GM23248 (cell line): ENCODE measurements at places on chromosomes 4 and X. TPM values are rescaled to one million over a fixed set of nuclear protein-coding genes. Genes with fewer than 3 reads are reported as not detected.

C4orf50 gene
- not detected in 2 replicates for total RNA-seq

ADH6 gene
- not detected in 2 replicates for total RNA-seq

USP51 gene
- 0.89 and 1.1 TPM in 2 replicates for total RNA-seq

CFAP47 gene
- not detected in 2 replicates for total RNA-seq

DCAF12L2 gene
- not detected in 2 replicates for total RNA-seq

FMR1NB gene
- not detected in 2 replicates for total RNA-seq

NR3C2 gene
- under 0.01 TPM in 1 of 2 replicates, not detected in the other for total RNA-seq

IGSF1 gene
- total RNA-seq = not detected in 2 replicates

CRLF2 gene
- total RNA-seq = not detected in 2 replicates

RNF212 gene
- total RNA-seq = 0.51 and 2.5 TPM in 2 replicates

GPRASP2 gene
- total RNA-seq = 16.4 and 20.7 TPM in 2 replicates

SPANXN4 gene
- total RNA-seq = not detected in 2 replicates

GPR82 gene
- not detected in 2 replicates for total RNA-seq

CT45A7 gene
- not detected in 2 replicates for total RNA-seq

H2AZ1 gene
- total RNA-seq = 189 and 327 TPM in 2 replicates

CLTRN gene
- 0.13 and 0.43 TPM in 2 replicates for total RNA-seq

GEMIN8 gene
- total RNA-seq = 12.1 and 13.4 TPM in 2 replicates

AMTN gene
- not detected in 2 replicates for total RNA-seq

CXorf65 gene
- total RNA-seq = not detected in 2 replicates

GRCh38 chr4:78174891-78175290 lies 117.8 kb downstream of the FRAS1 start:
- DNase-seq = no peak

DNA sequence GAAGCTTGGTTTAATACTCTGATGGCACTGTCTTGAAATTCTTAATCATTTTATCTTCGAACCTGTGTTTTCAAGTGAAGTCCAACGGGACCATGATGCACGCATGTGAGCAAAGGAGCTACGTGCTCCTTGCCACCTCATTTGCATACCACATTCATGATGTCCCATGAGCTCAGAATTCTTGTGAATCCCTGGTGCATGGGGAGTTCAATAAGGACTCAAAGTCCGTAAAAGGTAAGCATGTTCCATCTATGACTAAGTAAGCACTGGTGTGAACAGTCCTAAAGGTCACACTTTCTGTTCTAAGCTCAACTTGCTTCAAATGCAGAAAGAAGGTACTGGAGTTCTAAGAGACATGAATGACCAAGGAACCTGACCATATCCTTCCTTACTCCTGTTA lies 13.1 kb upstream of the GPM6B start:
- DNase-seq = no peak

GRCh38 chr4:33482773-33483172 lies 2761.5 kb downstream of the ARAP2 start:
- no peak for DNase-seq

DNA sequence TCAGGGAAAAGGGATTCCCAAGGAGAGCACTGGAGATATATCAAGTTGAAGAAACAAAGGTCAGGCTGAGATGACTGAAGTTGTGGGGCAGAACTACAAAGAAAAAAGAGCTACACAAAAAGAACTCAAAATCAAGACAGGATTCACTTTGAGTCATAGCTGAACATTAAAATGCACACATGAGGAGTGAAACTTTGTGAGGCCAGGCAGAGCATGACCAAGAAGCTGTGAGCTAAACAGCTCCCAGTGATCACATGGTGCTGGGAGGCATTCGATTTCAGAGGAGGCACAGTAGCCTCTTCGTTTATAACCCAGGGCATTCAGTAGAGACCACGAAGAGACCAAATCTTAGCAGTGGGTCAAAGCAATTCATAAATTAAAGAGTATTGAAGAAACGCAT lies 145.3 kb downstream of the ATRX start:
- DNase-seq = no peak

GRCh38 chr4:39718366-39719323 lies 20.7 kb downstream of the UBE2K start:
- no peak for DNase-seq

- peak; percentile 48 for DNase-seq
These were observed 23.1 kb upstream of the ARMCX2 start for GRCh38 chrX:101682723-101683122.

- DNase-seq = peak; percentile 26
These were observed 9.5 kb downstream of the CYTL1 start for GRCh38 chr4:5009796-5010195.

- peak; percentile 78 for DNase-seq
These were observed 65.7 kb upstream of the KCNIP4 start for GRCh38 chr4:22014222-22014741.

GRCh38 chrX:17820100-17820499 lies 41.0 kb downstream of the RAI2 start:
- no peak for DNase-seq

- DNase-seq = peak; percentile 68
These were observed 293.2 kb downstream of the FBXO8 start for GRCh38 chr4:173990126-173990868.

GRCh38 chr4:184732126-184732525 lies 1.8 kb downstream of the CENPU start:
- DNase-seq = peak; percentile 71

DNA sequence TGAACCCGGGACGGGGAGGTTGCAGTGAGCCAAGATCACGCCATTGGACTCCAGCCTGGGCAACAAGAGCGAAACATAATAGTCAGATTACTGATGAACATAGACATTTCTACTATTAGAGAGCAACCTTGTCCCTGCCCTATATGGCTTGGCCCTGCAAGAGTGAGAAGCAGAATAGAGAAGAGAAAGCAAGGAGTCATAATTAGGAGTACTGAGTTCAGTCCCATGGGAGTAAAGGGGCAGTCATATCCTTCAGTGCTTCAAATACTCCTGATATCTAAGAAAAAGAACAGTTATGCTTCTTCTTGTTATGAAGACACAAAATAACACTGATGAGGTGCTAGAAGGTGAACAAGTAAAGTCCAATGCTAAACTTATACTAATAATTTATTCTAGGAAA lies 33.8 kb downstream of the CLDN2 start:
- DNase-seq = no peak

DNA sequence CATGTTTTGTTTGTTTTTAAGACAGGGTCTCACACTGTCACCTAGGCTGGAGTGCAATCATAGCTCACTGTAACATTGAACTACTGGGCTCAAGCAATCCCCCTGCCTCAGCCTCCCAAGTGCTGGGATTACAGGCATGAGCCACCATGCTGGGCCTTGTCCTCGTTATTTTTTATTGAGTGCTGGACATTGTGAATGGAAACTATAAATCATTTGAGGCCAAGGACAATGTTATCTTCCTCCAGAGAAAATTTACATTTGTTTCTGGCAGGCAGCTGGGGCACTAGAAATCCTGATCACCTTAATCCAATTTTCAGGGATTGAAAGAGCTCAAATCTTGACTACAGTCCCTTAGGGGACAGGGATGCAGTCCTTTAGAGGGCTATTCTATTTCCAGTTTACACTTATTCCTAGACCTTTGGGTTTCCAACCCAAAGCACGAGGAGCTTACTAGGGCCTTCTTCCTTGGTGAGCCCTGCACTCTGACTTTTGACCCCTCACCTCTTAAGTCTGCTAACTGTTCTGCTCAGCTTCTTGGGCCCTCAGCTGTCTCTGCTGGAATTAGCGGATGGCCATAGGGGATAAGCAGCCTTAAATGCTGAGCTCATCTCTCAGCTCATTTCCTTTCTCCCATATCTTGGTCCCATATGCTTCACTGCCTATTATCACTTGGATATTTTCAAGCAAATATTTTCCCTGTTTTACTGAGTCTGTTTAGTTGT lies 23.0 kb upstream of the PDZD4 start:
- DNase-seq = no peak

DNA sequence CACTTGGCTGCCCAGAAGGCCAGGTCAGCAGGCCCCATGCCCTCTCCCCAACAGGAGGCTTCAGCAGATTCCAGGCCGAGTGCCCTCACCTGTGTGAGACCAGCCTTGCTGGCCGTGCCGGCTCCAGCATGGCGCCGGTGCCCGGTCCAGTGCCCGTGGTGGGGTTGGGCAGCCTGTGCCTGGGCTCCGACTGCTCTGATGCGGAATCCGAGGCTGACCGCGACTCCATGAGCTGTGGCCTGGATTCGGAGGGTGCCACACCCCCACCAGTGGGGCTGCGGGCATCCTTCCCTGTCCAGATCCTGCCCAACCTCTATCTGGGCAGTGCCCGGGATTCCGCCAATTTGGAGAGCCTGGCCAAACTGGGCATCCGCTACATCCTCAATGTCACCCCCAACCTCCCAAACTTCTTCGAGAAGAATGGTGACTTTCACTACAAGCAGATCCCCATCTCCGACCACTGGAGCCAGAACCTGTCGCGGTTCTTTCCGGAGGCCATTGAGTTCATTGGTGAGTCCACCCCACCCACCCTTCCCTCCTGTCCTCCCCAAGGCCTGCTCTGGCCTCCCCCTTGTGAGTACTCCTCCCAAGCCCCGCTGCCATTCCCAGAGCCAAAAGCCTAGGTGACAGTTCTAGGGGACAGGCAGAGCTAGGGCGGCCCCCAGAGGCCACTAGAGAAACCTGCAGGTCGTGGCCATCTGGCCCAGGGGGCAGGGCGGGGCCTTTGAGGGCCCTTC lies 2.3 kb downstream of the DUSP9 start:
- DNase-seq = peak; percentile 37

DNA sequence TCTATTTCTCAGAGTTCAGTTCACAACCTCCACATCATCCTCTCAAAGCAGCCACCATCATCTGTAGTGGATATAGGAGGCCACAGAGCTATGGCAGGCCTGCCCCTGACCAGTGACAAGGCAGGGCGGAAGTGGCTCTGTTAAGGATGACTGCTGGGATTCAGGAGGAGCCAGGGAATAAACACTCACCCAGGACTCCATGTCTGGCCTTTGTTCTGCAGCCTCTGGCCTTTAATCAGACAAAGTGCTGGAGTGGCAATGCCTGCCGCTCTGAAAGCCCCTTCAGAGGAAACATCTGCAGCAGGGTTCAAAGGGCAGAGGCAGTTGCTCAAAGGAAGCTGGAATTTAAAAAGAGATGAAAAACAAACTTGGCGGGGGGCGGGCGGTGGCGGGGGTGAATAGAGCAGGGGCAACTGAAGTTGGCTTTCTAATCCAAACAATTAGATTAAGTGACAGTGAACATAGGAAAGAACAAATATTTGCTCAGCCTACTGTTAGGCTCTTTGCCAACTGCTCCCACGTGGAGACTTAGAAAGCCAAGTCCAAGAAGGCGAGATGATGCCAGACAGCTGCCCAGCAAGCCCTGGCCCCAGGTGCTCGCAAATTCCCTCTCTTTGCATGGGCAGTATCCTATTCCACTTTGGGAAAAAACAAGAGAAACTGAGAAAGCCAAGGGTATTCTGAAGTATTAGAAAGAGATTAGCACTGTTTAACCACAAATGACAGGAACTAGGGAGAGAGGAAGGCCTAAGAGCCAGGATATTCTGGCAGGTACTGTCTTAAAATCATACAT lies 5.5 kb downstream of the MPP1 start:
- DNase-seq = no peak

DNA sequence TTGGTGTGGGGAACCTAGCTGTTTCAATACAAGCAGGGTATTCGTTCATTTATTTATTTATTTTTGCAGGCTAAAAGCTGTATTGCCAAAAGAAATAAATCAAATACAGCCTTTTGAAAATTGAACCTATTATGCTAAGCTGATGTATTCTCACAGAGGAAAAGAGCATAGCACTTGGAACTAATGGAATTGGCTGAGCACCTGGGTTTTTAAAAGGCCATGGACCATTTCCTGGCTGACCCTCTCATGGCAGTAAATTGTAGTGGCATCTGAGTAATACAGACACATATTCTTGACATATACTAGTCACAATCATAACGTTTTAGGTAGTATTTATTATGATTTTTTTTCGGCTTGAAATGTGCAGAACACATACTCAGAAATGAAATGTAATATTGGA lies 71.8 kb upstream of the ALG13 start:
- DNase-seq = no peak

GRCh38 chr4:53101191-53101581 lies 239.1 kb downstream of the RASL11B start:
- peak; percentile 74 for DNase-seq

GRCh38 chr4:67366311-67366861 lies 178.9 kb downstream of the CENPC start:
- peak; percentile 2 for DNase-seq

GRCh38 chr4:177246641-177247584 lies 62.8 kb upstream of the NEIL3 start:
- DNase-seq = peak; percentile 71

DNA sequence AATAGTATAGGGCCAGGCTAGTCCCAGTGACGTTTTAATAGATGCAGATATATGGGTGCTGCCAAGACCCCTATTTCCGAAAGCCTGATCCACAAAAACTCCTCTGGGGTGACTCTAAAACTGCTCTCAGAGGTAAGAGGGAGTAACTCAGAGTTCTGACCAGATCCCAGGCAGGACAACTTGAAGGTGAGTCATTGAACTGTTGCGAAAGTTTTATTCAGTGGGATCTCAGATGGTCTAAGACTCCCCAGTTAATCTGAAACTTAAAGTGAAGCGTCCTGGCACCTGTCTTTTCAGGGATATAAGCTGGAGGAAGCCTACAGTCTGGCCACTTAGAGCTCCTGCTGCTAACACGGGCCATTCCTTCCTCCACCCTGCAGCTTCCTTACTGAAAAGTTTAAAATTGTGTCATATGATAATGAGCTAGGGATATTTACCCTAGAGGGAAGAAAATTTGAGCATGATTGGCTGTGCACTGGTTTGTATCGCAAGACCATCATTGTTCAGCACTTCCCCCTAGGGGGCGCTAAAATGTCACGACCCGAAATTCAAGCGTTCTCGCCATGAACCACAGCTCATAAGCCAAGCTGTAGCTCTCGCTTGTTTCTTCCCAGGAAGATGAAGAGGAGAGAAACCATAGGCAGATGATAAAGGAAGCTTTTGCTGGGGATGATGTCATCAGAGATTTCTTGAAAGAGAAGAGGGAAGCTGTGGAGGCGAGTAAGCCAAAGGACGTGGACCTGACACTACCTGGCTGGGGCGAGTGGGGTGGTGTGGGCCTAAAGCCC lies 19.5 kb downstream of the UTP14A start:
- peak; percentile 76 for DNase-seq

- peak; percentile 46 for DNase-seq
These were observed 75.3 kb upstream of the C1QTNF7 start for GRCh38 chr4:15352524-15352923.

GRCh38 chr4:1124818-1125217 lies 11.5 kb upstream of the RNF212 start:
- no peak for DNase-seq

GRCh38 chr4:40622913-40623312 lies 6.8 kb downstream of the RBM47 start:
- no peak for DNase-seq
